Erythroblast (primary cell): ENCODE measurements at places on chromosomes 2 and 18.

DNA sequence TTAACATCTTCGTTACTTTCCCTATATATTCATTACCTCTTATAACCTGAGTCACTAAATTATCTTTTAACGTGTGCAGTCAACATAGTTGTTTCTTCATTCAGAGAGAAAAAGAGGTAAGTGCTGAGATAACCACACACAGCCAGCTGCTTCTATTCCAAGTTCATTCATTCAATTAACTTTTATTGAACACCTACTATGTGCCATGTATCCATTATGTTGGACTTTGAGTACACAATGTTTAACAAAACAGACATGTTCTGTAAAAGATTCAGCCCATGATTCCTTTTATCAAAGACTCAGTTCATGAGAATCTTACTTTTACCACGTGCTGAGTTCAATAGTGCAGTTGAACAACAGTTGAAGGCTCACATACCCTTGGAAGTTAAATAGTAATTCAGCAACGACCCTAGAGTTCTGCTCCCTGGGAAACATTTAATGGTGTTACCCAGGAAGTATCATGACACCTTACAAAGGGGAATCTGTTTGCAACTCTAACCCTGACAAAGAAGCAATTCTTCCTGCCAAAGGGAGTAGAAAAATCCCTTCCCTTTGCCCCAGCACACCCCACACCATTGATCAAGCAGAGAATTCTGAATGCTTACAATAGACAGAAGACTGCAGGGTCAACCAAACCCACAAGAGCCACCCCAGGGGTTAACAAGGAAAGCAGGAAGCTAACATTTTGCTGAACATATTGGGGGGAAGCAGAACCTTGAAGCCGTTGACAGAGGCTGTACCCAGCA is 595.8 kb downstream of the STK39 start:
- DNase-seq: no peak

GRCh38 chr2:85504778-85505261 is 34.1 kb upstream of the MAT2A start:
- DNase-seq: peak; percentile 83

DNA sequence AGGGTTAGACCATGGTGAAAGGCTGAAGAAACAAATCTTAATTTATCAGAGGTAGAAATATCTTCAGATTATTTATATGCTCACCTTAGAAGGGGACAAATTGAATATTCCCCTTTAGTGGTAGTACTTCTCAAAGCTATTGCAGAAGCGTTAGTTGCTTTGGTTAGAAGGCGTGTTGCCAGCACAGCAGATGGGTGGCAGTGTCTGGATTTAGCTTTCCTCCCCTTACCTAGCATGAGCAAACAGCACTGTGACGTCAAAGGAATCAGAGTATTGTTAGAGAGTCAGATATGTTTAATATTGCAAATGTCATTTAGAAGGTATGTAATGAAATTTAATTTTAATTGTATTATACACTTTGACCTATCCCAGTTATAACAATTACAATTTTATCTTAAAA is 27.2 kb upstream of the GALR1 start:
- no peak for DNase-seq

- DNase-seq: no peak
These were observed 44.2 kb upstream of the EDAR start for GRCh38 chr2:109033171-109033570.

GRCh38 chr2:239865059-239865639 is 160.0 kb downstream of the NDUFA10 start:
- no peak for DNase-seq
